ENCODE measurements at places on chromosomes 12 and 14.

GRCh38 chr14:100726550-100727085, at the start of gene DLK1:
DLK1 (plus strand) TSS chr14:100726892; CDS start chr14:100727069, 177 bp downstream.
- peaks cover 3% of the 10 kb centered on the region for H3K4me1 ChIP-seq
- H3K27ac ChIP-seq: no peak within 1 kb of the TSS
- H3K27me3 ChIP-seq: peaks cover 22% of the 10 kb centered on the region
- no peak within 1 kb of the TSS for H3K4me3 ChIP-seq
- no peaks in the 10 kb centered on the region for H3K36me3 ChIP-seq

GRCh38 chr14:26729851-26730250, 132.0 kb upstream of the NOVA1 start:
- no peak overlapping the region for H3K4me3 ChIP-seq
- no peak for DNase-seq
- no peaks in the 10 kb centered on the region for H3K4me1 ChIP-seq

- H3K27me3 ChIP-seq: no peaks in the 10 kb centered on the region
- no peak overlapping the region for H3K4me3 ChIP-seq
- H3K27ac ChIP-seq: no peak overlapping the region
These were observed 4.9 kb downstream of the KRT83 start for GRCh38 chr12:52316290-52316689.

DNA sequence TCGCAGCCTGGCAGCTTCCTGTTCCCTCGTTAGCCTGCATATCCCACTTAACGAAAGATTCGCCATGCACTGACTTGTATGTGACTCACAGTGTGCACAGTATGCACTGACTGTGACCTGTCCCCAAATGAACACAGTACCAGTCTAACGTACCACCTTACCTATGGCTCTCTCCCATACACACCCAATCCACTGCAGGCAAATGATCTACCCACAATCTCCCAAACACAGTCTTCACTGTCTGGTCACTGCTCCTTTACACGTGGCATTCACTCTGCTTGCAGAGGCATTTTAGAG, 163.5 kb upstream of the EEA1 start:
- H3K4me3 ChIP-seq: no peak overlapping the region
- no peaks in the 10 kb centered on the region for H3K36me3 ChIP-seq

DNA sequence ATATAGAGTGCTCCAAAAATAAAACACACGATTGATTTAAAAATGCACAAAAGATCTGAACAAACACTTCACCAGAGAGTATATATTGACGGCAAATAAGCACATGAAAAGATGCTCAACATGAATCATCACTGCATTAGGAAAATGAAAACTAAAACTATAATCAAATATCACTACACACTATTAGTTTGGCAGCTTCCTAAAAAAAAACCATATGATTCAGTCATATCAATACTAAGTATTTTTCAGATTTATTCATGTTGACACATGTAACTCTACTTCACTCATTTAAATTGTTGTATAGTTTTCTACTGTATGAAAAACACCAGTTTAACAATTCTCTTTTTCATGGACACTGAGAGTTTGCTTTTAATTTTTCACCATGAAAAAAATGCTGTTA, 41.6 kb downstream of the EXOC5 start:
- H3K27ac ChIP-seq: no peak overlapping the region
- DNase-seq: no peak
- H3K4me1 ChIP-seq: no peaks in the 10 kb centered on the region
- H3K36me3 ChIP-seq: peaks cover 19% of the 10 kb centered on the region

DNA sequence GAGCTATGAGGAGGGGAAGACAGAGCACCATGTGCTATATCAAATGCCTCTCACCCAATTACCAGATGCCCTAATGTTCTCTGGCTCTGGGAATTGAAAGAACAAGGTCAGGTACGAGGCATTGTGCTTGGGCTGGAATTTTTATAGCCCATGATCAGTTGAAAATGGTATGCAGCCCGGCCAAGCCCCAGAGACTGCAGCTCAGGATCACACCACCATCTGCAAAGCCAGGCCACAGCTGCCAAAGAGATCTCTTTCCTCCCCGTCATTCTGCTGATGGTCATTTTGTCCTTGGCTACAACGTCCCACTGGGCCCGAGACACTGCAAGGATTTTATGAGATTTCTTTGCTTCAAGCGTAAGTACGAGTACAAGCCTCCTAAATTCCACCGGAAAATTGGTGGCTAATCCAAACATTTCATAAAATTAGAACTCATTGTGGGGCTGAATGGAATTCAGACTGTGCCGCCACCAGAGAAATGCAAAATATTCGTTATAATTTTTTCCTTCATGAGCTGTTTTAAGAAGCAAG, 15.1 kb downstream of the NUAK1 start:
- peaks cover 10% of the 10 kb centered on the region for H3K4me1 ChIP-seq
- peak overlapping the region; percentile 38 for H3K27ac ChIP-seq
- H3K4me3 ChIP-seq: no peak overlapping the region
- H3K27me3 ChIP-seq: no peaks in the 10 kb centered on the region
- H3K36me3 ChIP-seq: no peaks in the 10 kb centered on the region

- DNase-seq: peak; percentile 36
- H3K27me3 ChIP-seq: no peaks in the 10 kb centered on the region
- H3K27ac ChIP-seq: peak overlapping the region; percentile 18
- no peak overlapping the region for H3K4me3 ChIP-seq
- H3K36me3 ChIP-seq: no peaks in the 10 kb centered on the region
These were observed 92.7 kb upstream of the PLEKHA5 start for GRCh38 chr12:19036673-19037357.

GRCh38 chr12:57740656-57741412, 2.3 kb upstream of the AGAP2 start:
- H3K36me3 ChIP-seq: no peaks in the 10 kb centered on the region
- H3K4me1 ChIP-seq: peaks cover 26% of the 10 kb centered on the region
- H3K27ac ChIP-seq: peak overlapping the region; percentile 71
- H3K4me3 ChIP-seq: peak overlapping the region; percentile 47
- DNase-seq: no peak

DNA sequence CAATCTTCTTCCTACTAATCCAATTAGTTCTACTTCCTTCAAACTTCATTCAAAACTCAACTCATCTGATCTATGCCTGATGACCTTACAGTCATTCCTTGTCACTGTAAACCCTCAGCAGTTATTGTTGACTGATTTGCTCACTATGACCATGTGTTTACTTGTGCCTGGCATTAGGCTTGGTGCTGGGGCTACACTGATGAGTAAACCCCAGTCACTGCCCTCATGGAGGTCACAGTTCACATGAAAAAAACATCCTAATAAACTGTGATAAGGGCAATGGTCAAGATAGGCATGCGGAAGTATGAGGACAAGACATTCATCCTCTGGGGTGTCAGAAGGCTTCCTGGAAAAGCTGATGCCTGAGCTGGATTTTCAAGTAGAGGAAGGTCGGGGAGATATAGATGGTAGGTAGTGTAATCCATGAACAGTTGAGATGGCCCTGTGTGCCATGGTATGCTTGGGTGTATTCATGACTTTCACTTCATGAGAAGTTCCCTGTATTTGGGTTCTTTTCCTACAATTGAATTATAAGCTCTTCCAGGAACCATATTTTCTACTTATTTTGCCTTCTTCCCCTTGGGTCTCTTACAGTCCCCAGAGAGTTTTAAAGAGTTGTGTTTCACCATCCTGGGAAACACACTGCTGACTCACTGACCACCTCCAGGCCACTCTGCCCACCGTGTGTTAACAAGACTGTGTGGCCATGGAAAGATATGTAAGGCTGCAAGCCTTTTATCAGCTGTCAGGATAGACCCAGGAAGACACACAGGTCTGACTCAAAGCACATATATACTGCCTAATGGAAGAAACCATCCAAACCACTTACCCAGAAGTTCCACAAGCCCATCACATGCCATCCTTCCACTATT, 38.7 kb upstream of the DUSP6 start:
- peaks cover 30% of the 10 kb centered on the region for H3K4me1 ChIP-seq
- peak overlapping the region; percentile 81 for H3K27ac ChIP-seq
- no peak for DNase-seq

- no peak for DNase-seq
- H3K4me3 ChIP-seq: no peak overlapping the region
- peak overlapping the region; percentile 84 for H3K27ac ChIP-seq
- H3K27me3 ChIP-seq: no peaks in the 10 kb centered on the region
These were observed 132.8 kb upstream of the HIF1A start for GRCh38 chr14:61562321-61563161.

- no peak for DNase-seq
- H3K4me1 ChIP-seq: no peaks in the 10 kb centered on the region
- no peak overlapping the region for H3K27ac ChIP-seq
These were observed 74.6 kb upstream of the WSCD2 start for GRCh38 chr12:108054496-108054895.

DNA sequence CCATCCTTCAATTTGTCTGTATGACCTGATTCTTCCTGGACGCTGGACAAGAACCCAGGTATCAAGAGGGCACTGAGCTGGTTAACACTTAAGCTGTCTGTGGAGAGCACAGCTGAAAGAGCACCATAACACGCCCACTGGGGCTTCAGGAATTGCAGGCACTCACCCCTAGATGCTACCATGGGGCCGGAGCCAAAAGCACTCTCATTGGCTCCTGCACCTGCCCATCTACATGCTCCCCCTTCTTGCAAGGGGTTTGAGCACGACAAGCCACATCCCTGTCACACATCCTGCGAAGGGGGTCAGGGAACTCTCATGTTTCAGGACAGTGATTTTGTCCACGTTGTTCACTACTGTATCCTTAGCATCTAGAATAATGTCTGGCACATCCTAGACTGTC, 35.1 kb upstream of the TBC1D15 start:
- DNase-seq: no peak
- no peaks in the 10 kb centered on the region for H3K36me3 ChIP-seq
- no peaks in the 10 kb centered on the region for H3K27me3 ChIP-seq
- no peak overlapping the region for H3K27ac ChIP-seq
- H3K4me1 ChIP-seq: no peaks in the 10 kb centered on the region

DNA sequence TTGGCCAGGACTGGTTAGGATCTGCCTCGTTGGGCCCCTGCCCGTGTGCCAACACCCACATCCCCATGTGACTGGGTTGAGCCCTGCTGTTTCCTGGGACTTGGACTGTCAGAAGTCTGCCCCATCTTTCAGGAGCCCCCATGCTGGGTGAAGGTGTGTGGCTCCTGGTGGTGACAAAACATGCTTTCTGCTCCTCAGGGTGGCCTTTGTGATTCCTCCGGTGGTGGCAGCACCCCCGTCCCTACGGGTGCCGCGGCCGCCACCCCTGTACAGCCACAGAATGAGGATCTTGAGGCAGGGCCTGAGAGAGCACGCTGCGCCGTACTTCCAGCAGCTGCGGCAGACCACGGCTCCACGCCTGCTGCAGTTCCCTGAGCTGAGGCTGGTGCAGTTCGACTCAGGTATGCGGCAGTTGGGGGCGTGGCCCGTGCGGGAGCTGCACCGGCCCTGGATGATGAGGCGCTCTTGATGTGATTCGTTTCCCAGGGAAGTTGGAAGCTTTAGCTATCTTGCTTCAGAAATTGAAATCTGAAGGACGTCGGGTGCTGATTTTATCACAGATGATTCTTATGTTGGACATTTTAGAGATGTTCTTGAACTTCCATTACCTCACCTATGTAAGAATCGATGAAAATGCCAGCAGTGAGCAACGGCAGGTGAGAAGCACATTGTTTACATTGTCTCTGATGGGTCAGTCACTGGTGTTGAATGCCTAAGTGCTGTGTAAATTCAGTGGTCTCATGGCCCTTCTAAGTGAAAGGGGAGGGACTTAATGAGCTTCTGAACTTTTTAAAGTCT, 80.0 kb downstream of the EP400 start:
- peaks cover 100% of the 10 kb centered on the region for H3K36me3 ChIP-seq
- no peak for DNase-seq
- H3K4me1 ChIP-seq: no peaks in the 10 kb centered on the region
- H3K27ac ChIP-seq: no peak overlapping the region
- no peaks in the 10 kb centered on the region for H3K27me3 ChIP-seq

- no peaks in the 10 kb centered on the region for H3K27me3 ChIP-seq
- no peaks in the 10 kb centered on the region for H3K36me3 ChIP-seq
- no peak overlapping the region for H3K4me3 ChIP-seq
- H3K27ac ChIP-seq: no peak overlapping the region
- H3K4me1 ChIP-seq: no peaks in the 10 kb centered on the region
- DNase-seq: no peak
These were observed 72.0 kb downstream of the FOS start for GRCh38 chr14:75350505-75351060.

- no peaks in the 10 kb centered on the region for H3K4me1 ChIP-seq
- no peak overlapping the region for H3K4me3 ChIP-seq
- no peaks in the 10 kb centered on the region for H3K36me3 ChIP-seq
- no peak overlapping the region for H3K27ac ChIP-seq
- no peak for DNase-seq
These were observed 457.2 kb downstream of the AEBP2 start for GRCh38 chr12:19896534-19896933.

DNA sequence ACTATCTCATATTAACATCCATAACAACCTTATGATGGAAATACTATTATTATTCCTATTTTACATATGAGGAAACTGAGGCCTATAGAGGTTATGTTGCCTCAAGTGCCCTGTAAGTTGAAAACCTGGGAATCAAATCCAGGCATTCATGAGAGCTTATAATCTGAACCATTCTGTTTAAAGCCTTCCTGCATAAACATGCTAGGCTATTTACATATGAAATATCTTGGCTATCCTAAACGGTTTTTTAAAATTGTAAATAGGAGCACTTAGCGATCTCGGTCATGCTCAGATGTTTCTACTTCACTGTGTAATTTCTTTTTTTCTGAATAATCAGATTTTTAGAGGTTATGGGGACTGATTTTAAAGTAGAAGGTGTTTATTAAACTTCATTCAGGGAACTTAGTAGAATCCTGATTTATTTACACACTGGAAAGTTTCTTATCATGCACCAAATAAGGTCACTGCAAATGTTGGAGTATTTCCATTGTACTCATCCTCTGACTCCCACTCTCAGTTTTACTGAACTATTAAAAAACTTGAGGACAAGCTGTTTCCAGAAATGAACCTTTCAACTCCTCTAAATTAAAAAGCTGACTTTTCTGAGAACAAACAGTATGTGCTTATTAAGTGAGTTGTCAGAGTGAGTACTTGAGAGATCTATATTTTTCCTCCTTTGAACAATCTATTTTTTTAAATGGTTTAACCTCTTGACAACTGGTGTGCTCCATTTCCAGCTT, 141.7 kb downstream of the PIK3C2G start:
- H3K4me3 ChIP-seq: no peak overlapping the region
- no peak for DNase-seq

GRCh38 chr12:39824505-39825212, 205.1 kb upstream of the ABCD2 start:
- H3K4me1 ChIP-seq: no peaks in the 10 kb centered on the region
- H3K4me3 ChIP-seq: no peak overlapping the region

DNA sequence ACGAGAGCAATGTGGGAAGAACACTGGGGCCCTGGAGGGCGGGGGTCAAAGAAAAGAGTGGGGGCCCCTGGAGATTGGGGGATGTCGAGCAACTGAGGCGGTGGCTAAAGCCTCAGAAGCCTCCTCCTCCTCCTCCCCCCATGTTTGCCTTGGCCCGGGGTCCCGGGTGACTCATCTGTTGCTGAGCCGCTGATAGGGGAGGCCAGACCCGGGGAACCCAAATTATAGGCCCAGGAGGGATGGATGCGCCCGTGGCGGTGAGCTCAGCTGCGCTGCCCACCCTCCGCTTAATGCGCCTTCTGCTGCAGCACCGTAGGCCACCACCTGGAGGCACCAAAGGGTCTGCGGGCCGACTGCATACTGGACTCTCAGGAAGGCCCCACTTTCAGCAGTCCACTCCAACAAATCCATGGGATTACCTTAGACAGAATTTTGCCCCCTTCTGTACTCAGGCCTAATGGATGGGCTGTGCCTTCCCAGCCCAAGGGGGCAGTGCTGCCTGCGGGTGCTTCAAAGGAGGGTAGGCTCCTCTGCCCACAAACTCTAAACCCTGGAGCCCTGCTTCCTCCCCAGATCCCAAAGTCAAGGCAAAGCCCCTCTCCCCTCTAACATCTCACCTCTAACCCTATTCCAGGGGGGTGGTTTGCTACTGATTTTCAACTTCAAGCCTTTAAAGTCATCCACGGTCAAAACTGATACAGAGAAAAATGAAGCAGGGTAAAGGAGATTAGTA, 2.6 kb upstream of the WNT10B start:
- peaks cover 71% of the 10 kb centered on the region for H3K27me3 ChIP-seq
- no peaks in the 10 kb centered on the region for H3K36me3 ChIP-seq
- DNase-seq: peak; percentile 77
- no peak overlapping the region for H3K4me3 ChIP-seq
